ENCODE measurements at places on chromosomes 12 and 14. TPM values are rescaled to one million over a fixed set of nuclear protein-coding genes. Genes with fewer than 3 reads are reported as not detected.

FAIM2 gene
- not detected for total RNA-seq

MFAP5 gene
- 0.06 TPM for total RNA-seq

CFAP73 gene
- total RNA-seq: 0.09 TPM

BICDL1 gene
- 4.7 TPM for total RNA-seq

MANSC1 gene
- total RNA-seq: 5.3 TPM

MGP gene
- total RNA-seq: not detected

KRT78 gene
- total RNA-seq: not detected

PLBD1 gene
- total RNA-seq: 6.3 TPM
